ENCODE measurements at places on chromosomes 13 and 19.

DNA sequence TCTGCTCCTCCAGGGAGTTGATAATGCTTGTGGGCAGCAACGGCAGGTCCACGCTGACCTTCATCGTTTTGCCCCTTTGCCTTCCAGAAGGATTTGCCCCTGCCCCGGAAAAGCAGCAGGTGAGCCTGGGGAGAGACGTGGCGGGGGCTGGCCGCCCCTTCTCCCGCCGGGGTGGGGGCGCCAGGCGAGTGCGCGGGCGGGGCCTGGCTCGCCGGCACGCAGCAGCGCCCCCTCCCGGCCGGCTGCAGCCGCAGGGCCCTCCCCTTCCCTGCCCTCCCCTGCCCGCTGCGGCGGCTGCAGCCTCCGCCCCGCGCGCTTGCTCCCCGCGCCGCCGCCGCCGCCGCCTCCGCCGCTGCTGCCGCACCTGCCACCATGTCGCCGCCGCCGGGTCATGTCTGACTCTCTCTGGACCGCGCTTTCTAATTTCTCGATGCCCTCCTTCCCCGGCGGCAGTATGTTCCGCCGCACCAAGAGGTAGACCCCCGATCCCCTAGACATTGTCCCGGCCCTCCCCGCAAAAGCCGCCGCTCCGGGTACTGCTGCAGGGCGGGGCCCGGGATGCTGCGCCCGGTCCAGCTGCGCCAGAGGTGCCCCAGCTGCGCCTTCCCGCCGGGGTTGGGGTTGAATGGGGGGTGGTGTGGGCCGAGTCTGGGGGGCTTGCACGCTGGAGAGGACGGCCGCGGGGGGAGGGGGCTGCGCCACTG is at the start of gene MAST1:
TSS of gene MAST1 (plus strand) at position 334 of the 704 bp plus-strand sequence. CDS start at position 392, 58 bp downstream.
- peak; percentile 56 for DNase-seq

- DNase-seq, result peak; percentile 44
Measured at GRCh38 chr13:96053003-96053703, at the start of gene UGGT2. UGGT2 (minus strand) TSS chr13:96053401; CDS start chr13:96053312, 89 bp downstream.

GRCh38 chr13:91804724-91805123 is 406.3 kb downstream of the GPC5 start:
- no peak for DNase-seq

DNA sequence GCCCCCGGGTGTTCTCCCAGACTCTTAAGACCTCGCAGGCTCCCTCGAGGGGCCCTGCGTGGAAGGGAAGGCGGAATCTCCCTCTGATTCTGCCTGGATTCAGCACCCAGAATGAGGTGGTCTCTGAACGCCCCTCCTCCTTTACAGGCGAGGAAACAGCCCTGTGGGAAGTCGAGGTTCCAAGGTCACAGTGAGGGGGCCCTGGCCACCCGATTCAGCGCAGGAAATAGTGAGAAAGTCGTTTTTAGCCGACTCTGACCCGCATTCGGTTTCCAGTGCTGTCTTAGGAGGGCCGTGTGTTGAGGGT is 1.1 kb downstream of the BSG start:
- DNase-seq, result no peak

GRCh38 chr13:99990126-99990977 is 8.8 kb downstream of the ZIC2 start:
- no peak for DNase-seq
